ENCODE measurements at places on chromosomes 3 and 15.

- DNase-seq = no peak
Measured at GRCh38 chr3:169914321-169914720, 2.9 kb downstream of the SAMD7 start.

GRCh38 chr3:175200391-175201095, 341.4 kb downstream of the NAALADL2 start:
- no peak for DNase-seq

DNA sequence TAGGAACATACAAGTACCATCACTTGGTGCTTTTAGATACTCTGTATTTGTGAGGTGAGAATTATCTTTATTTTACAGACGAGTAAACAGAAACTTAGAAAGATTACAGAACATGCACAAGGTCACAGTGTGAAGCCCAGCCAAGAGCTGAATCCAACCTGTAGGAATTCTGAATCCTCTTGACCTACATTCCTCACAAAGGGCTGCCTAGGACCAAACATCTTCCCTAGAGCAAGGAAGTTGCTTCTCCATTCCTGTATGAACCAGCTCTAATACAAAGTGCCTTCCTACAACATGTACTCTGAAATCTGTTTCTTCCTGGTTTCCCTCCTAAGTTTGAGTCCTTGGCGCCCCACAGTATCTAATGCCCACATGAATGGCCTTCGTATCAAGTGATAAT, 2.9 kb downstream of the HDGFL3 start:
- no peak for DNase-seq

DNA sequence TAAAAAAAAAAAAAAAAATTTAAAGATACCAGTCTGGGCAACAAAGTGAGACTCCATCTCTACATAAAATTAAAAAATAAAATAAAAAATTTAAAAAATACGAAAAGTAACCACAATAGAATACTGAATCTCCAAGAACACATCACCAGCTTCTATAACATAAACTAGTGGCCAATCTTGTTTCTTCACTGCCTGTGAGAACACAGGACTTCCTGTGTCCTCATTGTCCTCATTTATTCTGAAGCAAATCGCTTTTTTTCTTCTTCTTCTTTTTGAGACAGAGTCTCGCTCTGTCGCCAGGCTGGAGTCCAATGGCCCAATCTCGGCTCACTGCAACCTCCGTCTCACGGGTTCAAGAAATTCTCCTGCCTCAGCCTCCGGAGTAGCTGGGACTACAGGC, 28.6 kb upstream of the RAB7A start:
- no peak for DNase-seq

DNA sequence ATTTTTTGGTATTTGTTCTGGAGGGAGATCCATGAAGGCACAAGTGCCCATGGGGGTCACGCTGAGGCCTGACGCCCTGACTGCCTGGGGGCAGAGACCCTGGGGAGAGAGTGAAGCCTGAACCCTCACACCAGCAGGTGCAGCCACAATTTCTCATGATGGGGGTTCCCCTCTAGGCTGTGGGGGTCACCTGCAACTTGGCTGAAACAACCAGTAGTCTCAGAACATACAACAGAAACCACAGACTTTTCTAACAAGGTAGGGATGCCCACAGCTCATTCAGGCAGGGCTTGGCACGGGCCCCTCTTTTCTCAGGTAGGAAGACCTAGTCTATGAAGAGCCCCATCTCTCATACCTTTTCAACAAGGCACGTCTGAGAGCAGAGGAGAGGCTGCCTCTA, 245.1 kb downstream of the ADAMTS17 start:
- no peak for DNase-seq

DNA sequence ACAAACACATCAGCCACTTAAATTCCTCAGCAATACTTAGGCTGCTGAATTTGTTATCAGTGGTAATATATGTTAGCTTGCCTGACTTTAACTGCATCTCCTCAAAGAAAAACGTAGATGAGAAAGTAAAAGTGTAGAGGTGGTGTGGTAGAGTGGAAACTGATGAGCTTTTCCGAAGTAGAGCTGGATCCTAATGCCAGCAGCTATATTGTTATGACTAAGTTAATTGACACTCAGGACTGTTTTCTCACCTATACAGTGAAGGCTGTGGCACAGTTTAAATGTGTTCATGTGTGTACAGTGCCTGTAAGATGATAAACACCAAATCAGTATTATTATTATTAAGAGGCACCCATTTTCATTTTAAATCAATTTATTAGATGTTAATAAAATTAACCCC, 174.9 kb downstream of the TNIK start:
- DNase-seq = no peak

DNA sequence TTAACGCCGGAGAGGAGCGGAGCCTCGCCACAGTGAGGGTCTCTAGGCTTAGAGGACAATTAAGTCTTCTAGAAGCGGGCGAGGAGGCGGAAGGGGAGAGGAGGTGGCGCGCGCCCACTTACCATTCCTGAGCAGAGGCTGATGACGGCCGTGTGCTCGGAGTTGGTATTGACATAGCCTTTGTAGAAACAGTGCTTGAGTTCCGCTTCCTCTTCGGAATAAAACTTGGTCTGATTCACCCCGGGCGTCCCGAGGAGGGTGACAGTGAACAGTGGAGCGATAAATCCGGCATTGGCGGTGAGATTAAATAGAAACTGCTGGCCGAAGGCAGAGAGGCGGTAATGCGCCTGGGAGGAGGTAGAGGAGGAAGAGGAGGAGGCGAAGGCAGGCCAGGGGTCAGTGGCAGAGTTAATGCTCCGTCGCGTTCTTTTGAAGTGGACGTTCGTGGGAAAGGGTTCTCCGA, 1.3 kb downstream of the ADAMTS9 start:
- peak; percentile 39 for DNase-seq

GRCh38 chr3:174986685-174987084, 127.6 kb downstream of the NAALADL2 start:
- no peak for DNase-seq

GRCh38 chr3:169146866-169147237, 516.7 kb downstream of the MECOM start:
- no peak for DNase-seq

DNA sequence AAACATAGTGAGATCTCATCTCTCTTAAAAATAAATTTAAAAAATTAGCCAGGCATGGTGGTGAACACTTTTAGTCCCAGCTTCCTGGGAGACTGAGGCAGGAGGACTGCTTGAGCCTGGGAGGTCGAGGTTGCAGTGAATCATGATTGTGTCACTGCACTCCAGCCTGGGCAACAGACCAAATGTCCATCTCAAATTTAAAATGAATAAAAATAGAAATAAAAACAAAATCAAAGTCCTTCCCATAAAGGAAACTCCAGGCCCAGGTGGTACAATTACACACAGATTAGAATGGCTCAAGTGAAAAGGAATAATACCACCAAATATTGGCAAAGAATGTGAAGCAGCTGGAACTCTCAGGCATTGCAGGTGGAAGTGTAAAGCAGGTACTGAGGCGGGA, 19.3 kb upstream of the ATP10A start:
- no peak for DNase-seq

GRCh38 chr3:3734881-3735280, 64.3 kb upstream of the LRRN1 start:
- no peak for DNase-seq

GRCh38 chr3:52533623-52534280, at the start of gene NT5DC2:
TSS of gene NT5DC2 (minus strand) at chr3:52533857. CDS start at chr3:52533737, 120 bp downstream.
- DNase-seq = peak; percentile 80

GRCh38 chr3:9915254-9916141, 1.4 kb upstream of the IL17RC start:
- DNase-seq = peak; percentile 77

DNA sequence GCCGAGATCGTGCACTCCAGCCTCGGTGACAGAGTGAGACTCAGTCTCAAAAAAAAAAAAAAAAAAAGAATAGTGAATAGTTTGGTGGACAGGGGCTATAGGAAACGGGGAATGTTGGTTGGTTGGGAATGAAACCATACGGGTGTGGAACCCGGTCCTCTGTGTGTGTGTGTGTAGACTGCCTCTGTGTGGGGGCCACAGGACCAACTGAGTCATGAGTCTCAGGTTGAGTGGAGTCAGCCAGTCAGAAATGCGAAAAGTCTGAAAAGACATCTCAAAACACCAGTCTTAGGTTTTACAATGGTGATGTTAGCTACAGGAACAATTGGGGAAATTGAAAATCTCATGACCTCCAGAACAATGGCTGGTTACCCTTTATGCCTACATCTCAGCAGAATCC, 44.5 kb downstream of the ZDHHC19 start:
- DNase-seq = no peak

DNA sequence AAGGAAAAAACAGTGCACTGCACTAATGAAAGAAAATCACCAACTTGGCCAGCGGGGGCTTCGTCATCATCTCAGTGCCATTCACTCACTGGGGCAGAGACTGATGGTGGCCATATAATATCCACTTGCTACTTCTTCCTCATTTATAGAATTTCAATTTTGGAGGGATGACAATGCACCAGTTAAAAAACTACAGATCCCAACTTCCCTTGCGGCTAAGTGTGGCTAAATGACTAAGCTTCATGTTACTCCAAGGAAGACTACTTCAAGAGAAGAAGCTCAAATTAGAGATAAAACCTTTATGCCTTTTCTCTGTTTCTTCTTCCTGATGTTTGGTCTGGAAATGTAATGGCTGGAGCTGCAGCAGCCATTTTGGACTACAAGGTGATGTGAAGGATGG, 38.8 kb downstream of the NGLY1 start:
- DNase-seq = no peak

GRCh38 chr3:119639494-119640350, 20.7 kb downstream of the POPDC2 start:
- DNase-seq = no peak

GRCh38 chr3:127858937-127859336, 36.6 kb upstream of the MGLL start:
- no peak for DNase-seq
